Neural progenitor cell (in vitro differentiated cells): ENCODE measurements at places on chromosomes 7 and 10.

DNA sequence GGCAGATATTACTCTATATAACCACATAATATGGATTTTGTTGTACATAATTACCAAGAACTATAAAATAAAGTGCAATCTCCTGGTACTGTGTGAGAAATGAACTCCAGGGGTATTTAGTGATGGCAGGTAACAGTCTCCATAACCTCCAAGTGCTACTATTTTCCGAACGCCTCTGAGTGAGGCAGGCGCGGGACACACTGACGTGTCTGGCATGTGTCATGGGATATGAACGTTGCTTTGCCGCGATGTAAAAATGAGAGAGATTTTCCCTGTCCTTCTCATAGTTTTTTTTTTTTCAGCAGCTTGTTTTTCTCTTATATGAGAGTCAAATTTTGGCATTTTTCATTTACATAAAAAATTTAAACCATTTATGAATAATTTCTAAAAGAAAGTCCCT is 3.6 kb downstream of the ADARB2 start:
- H3K27ac ChIP-seq, result no peak overlapping the region
- H3K36me3 ChIP-seq, result no peaks in the 10 kb centered on the region
- H3K4me3 ChIP-seq, result no peak overlapping the region
- peaks cover 13% of the 10 kb centered on the region for H3K4me1 ChIP-seq
- DNase-seq, result no peak

- no peak for DNase-seq
- no peak overlapping the region for H3K4me3 ChIP-seq
- no peak overlapping the region for H3K27ac ChIP-seq
- H3K4me1 ChIP-seq, result no peaks in the 10 kb centered on the region
- H3K27me3 ChIP-seq, result no peaks in the 10 kb centered on the region
These were observed 8.3 kb upstream of the SMKR1 start for GRCh38 chr7:129494041-129494440.

- H3K4me3 ChIP-seq, result no peak overlapping the region
- H3K36me3 ChIP-seq, result no peaks in the 10 kb centered on the region
- no peak overlapping the region for H3K27ac ChIP-seq
- no peaks in the 10 kb centered on the region for H3K27me3 ChIP-seq
- no peak for DNase-seq
- H3K4me1 ChIP-seq, result no peaks in the 10 kb centered on the region
These were observed 595.6 kb upstream of the NRP1 start for GRCh38 chr10:33930079-33930478.

GRCh38 chr10:79394664-79395063 is 47.4 kb downstream of the PPIF start:
- no peak overlapping the region for H3K27ac ChIP-seq
- peaks cover 7% of the 10 kb centered on the region for H3K4me1 ChIP-seq

GRCh38 chr7:108124820-108125219 is 5.3 kb downstream of the LAMB4 start:
- no peaks in the 10 kb centered on the region for H3K4me1 ChIP-seq
- H3K27me3 ChIP-seq, result no peaks in the 10 kb centered on the region
- H3K27ac ChIP-seq, result no peak overlapping the region
- H3K4me3 ChIP-seq, result no peak overlapping the region
- no peaks in the 10 kb centered on the region for H3K36me3 ChIP-seq
